ENCODE measurements at places on chromosomes 16 and 17. TPM values are rescaled to one million over a fixed set of nuclear protein-coding genes. Genes with fewer than 3 reads are reported as not detected.
A peak's percentile ranks its signal among the peaks of the same experiment; 100 is the strongest.

DNA sequence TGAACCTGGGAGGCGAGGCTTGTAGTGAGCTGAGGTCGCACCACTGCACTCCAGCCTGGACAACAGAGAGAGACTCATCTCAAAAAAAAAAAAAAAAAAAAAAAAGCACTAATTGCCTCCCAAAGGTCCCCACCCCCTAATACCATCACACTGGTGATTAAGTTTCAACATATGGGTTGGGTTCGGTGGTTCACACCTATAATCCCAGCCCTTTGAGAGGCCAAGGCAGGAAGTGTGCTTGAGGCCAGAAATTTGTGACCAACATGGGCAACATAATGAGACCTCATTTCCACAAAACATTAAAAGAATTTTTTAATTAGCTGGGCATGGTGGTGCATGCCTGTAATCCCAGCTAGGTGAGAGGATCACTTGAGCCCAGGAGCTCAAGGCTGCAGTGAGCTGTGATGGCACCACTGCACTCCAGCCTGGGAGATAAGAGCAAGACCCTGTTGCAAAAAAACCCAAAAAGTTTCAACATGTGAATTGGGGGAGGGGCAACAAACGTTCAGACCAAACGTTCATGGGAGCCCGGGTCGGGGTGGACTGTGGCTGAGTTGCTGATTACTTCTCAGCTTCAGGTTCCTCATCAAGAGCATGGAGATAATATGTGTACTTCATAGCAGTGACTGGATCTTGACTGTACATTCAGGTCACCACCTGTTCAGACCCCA, 62.1 kb upstream of the NOL11 start:
- DNase-seq: peak; percentile 82

- no peak for DNase-seq
Observed at GRCh38 chr16:50696126-50696525, 2.7 kb downstream of the NOD2 start.

DNA sequence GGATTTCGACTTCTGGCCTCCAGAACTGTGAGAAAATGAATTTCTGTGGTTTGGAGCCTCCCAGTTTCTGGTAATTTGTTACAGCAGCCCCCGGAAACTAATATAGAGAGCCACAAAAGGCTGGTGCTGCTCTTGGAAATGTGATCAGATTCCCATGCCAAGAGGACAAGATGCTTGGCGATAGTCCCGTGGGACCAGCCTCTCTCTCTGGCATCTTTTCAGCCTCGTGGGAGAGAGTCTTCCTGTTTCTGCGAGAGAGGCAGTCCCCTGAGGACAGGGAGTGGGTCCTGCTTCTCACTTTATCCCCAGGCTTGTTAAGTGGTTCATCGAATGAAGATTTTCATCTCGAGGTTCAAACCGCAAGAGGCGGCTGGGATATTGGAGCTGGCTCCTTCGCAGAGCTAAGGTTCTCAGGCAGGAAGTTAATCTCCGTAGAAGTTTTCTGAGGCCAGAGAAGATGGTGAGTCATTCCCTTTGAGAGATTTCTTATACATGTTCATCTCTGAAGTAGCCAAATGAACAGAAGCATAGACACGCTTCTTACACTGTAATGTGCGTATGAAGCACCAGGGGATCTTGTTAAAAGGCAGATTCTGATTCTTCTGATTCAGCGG, 211.6 kb upstream of the SDK2 start:
- no peak for DNase-seq

DNA sequence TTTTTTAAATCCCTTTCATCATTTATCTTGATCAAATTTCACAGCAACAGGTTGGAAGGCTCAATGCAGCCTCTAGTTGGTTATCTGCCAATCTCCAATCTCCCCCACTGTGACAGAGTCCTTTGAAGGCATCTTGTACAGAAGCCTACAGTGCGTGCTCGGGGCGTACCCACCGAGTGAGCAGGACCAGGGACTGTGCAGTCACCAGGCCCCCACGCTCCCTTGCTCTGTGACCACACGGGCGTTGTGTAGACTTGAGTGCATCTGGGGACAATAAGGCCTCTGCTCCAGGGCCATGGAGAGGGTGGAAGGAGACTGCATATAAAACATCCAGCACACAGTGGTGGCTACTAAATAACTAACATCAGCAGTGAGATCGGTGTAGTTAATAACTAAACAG, 63.4 kb downstream of the GTF3C1 start:
- no peak for DNase-seq

- DNase-seq: no peak
Observed at GRCh38 chr17:73595479-73595878, 48.8 kb downstream of the SDK2 start.

The PROCA1 gene
- 4.6 TPM for total RNA-seq

The TBC1D3 gene
- 3.9 TPM for total RNA-seq

The CD300H gene
- total RNA-seq: not detected

Data from natural killer cell treated with Interleukin-12 subunit alpha and Interleukin-12 subunit beta and Interleukin-15 and Interleukin-18, amount 100 ng/mL, for 72 hours (primary cell).